ENCODE measurements at places on chromosomes 11 and 22. TPM values are rescaled to one million over a fixed set of nuclear protein-coding genes. Genes with fewer than 3 reads are reported as not detected.
A peak's percentile ranks its signal among the peaks of the same experiment; 100 is the strongest.

DNA sequence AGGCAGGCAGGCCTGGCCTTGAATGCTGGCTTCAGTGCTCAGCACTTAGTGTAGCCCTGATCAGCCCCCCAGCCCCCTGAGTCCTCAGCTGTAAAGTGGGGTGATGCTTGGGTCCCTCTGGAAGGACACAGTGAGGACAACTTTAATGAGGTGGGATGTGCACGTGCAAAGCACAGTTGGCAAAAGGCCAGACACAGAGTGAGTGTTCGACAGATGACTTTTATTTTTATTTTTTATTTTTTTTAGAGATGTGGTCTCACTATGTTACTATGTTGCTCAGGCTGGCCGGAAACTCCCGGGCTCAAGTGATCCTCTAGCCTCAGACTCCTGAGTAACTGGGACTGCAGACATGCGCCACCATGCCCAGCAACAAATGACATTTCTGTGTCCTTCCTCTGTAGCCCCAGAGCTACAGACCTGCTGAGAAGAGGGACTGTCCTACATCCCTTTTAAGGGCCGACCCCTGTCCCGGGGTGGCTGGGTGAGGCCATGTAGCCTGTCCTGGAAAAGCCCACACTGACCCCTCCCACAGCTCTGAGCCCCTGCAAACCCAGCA is 6.9 kb upstream of the C11orf96 start:
- no peaks in the 10 kb centered on the region for H3K27me3 ChIP-seq
- no peak overlapping the region for H3K27ac ChIP-seq
- no peak overlapping the region for H3K4me3 ChIP-seq

DNA sequence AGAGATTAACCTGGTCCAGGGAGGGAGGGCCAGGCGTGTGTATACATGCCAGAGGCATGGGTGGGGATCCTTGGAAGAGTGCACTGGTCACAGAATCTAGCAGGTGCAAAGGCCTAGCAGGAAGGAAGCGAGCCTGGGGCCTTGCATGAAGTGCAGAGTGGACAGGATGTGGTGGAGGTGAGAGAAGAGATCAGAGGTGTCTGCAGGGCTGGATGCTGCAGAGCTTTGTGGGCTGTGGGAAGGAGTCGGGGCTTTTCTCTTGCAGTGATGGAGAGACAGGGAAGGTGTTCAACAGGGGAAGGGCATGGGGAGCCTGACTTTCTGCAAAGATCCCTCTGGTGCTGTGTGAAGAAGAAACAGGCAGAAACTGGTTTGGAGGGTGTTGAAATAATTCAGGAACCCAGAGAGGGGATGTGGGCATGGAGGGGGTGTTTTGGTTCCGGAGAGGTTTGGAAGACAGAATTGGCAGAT is 2.5 kb upstream of the TPST2 start:
- no peaks in the 10 kb centered on the region for H3K27me3 ChIP-seq
- peak; percentile 72 for DNase-seq
- H3K4me3 ChIP-seq, result peak overlapping the region; percentile 6

- no peak overlapping the region for H3K4me3 ChIP-seq
- H3K27ac ChIP-seq, result no peak overlapping the region
- no peaks in the 10 kb centered on the region for H3K27me3 ChIP-seq
- H3K4me1 ChIP-seq, result no peaks in the 10 kb centered on the region
- DNase-seq, result no peak
Measured at GRCh38 chr11:90589735-90590134, 366.9 kb upstream of the CHORDC1 start.

DNA sequence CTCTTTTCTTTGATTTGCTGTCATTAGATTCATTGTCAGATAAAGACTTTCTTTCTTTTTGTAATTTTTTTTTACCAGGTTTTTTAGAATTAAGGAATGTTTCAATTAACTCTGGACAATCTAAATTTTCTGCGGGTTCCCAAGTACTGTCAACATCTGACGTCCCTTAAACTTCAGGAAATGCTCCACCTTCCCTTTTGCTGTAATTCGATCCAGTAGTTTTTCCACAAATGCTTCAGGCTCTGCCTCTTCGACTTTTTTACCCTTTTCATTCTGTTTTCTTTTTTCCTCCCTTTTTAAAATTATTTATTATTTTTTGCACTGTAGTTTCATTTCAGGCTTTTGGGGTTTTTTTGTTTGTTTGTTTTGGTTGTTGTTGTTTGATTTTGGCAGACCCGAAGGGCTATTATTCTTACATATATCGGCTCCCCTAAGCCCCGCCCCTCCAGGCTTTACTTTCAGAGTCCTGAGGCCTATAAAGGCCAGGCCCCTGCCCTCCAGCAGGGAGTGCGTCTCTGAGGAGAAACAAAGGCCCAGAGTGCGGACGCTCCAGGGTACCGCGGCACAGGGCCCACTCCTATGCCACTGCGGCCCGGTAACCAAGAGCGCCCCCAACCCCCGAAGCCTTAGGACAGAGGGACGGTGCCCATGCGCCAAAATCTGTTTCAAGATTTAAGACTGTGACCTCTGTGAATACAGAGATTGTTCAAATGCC is 116.4 kb downstream of the TYR start:
- H3K36me3 ChIP-seq, result no peaks in the 10 kb centered on the region
- H3K4me3 ChIP-seq, result no peak overlapping the region
- no peaks in the 10 kb centered on the region for H3K27me3 ChIP-seq
- H3K4me1 ChIP-seq, result no peaks in the 10 kb centered on the region
- no peak overlapping the region for H3K27ac ChIP-seq

DNA sequence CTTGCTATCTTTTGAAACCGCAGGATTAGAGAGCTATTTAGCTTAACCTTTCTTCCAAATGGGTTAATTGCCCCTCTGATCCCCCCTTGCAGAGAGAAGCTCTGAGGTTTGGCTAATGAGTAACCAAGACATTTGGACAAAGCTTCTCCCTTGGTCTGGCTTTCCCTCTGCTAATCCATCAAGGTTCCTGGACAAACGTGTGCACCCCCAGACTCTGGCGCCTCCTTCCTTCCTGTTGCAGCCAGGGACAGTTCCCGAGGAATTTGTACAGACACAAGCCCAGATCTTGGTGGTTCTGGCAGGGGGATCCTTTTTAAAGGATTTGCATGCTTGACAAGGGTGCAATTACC is 1.6 kb downstream of the KIAA1671 start:
- H3K4me1 ChIP-seq, result no peaks in the 10 kb centered on the region
- H3K27me3 ChIP-seq, result peaks cover 4% of the 10 kb centered on the region
- H3K4me3 ChIP-seq, result no peak overlapping the region
- no peak for DNase-seq

GRCh38 chr22:39856588-39856987 is 37.0 kb downstream of the ENTHD1 start:
- no peak overlapping the region for H3K4me3 ChIP-seq
- H3K27ac ChIP-seq, result no peak overlapping the region
- DNase-seq, result no peak

DNA sequence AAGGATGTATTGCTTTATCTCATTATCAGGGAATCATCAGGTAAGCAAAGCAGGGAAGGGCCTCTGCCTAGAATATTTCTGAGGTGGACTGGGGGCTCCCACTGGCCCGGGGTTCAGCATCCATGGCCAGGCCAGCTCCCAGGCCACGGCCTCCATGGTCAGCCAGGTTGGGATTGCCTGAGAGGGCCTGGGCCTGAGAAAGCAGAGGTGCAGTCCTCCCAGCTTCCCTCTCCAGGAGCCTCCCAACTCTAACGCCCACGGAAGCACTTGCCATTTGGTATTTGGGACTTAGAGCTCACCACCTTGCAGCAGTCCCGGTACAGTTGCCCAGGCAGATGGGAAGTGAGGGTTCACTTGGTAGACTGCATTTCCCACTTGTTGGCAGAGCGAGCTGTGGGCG is 12.7 kb downstream of the DGAT2 start:
- H3K27ac ChIP-seq, result no peak overlapping the region
- H3K4me3 ChIP-seq, result no peak overlapping the region
- H3K4me1 ChIP-seq, result peaks cover 6% of the 10 kb centered on the region
- DNase-seq, result no peak

The USP28 gene
- 20.5 TPM for total RNA-seq

DNA sequence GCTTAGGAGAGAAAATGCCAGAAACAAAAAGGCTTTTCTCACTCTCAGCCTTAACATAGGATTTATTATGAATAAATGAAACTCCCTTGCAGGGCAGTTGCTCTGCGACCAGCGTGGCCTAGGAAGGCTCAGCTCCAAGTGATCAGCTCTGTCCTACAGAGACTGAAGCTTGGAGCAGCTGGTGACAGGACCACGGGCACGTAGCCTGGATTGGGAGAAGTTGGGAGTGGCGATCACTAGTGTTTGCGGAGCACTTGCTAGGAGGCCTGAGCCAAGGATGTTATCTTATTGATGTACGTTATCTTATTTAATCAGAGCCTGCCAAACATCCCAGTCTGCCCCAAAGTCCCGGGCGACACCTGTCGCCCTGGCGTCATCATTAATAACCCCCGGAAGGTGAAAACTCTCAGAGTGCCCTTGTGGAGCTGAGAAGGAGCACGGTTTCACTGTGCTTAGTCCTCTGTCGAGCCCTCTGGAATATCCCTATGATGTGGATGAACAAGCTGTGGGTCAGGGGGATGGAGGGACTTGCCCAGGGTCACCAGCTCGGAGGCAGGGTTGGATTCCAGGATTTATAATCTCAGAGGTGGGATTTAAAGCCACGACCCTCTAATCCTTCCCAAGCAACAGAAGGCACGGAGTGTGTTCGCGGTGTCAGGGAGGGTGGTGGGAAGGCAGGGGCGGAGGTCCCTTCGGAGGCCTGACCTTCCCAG is 40.8 kb upstream of the SMIM38 start:
- H3K27ac ChIP-seq, result no peak overlapping the region
- no peaks in the 10 kb centered on the region for H3K27me3 ChIP-seq
- H3K4me1 ChIP-seq, result no peaks in the 10 kb centered on the region

DNA sequence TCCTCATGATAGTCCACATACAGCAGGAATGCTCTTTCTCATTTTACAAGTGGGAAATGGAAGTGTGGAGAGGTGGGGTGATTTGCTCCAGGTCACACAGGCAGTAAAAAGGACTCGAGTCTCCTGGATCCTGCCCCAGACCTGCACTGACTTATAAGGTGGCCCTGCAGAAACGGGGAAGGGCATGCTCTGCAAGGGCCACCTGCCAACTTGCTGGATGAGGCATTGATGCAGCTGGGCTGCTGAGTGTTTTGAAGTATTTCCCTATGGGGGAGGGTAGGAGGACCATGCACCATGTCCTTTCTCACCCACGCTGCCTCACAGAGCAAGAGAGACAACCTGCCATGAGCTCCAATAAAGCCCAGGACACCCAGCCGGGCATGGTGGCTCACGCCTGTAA is 36.9 kb downstream of the OR6Q1 start:
- no peaks in the 10 kb centered on the region for H3K36me3 ChIP-seq
- H3K27ac ChIP-seq, result no peak overlapping the region
- H3K4me1 ChIP-seq, result no peaks in the 10 kb centered on the region
- H3K27me3 ChIP-seq, result no peaks in the 10 kb centered on the region

GRCh38 chr11:117145393-117145761 is 1.3 kb downstream of the PAFAH1B2 start:
- H3K27ac ChIP-seq, result peak overlapping the region; percentile 80
- DNase-seq, result no peak
- H3K36me3 ChIP-seq, result peaks cover 3% of the 10 kb centered on the region
- no peaks in the 10 kb centered on the region for H3K27me3 ChIP-seq
- peaks cover 7% of the 10 kb centered on the region for H3K4me1 ChIP-seq

The LMNTD2 gene
- 2.8 TPM for total RNA-seq

The ARFGAP3 gene
- 31.3 TPM for total RNA-seq

The STK33 gene
- total RNA-seq, result 20.0 TPM

- no peaks in the 10 kb centered on the region for H3K27me3 ChIP-seq
- no peaks in the 10 kb centered on the region for H3K36me3 ChIP-seq
- no peaks in the 10 kb centered on the region for H3K4me1 ChIP-seq
- no peak for DNase-seq
- H3K27ac ChIP-seq, result no peak overlapping the region
- H3K4me3 ChIP-seq, result no peak overlapping the region
Measured at GRCh38 chr11:85779956-85780640, 30.8 kb downstream of the SYTL2 start.

- H3K27me3 ChIP-seq, result no peaks in the 10 kb centered on the region
- no peak overlapping the region for H3K4me3 ChIP-seq
- H3K4me1 ChIP-seq, result no peaks in the 10 kb centered on the region
- no peak for DNase-seq
Measured at GRCh38 chr11:73236205-73236765, 18.2 kb downstream of the P2RY2 start.

The LGALS12 gene
- not detected for total RNA-seq

DNA sequence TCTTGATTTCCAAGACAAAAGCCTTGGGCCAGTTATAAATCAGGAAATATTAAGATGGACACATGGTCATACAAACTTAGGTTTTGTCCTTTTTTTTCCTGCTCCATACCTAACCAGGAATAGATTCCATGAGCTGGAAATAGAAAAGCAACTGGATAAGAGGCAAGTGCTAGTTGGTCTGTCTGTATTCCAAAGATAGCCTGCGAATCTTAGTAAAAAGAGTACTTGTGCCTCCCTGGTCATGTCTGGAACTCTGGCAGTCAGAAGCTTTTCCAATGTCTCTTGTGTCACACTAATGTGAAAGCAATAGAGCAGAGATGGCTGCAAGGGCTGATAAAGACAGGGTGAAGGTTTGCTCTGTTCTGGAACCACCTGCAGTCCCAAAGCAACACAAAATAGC is 590.2 kb upstream of the ANO5 start:
- no peak for DNase-seq
- no peak overlapping the region for H3K4me3 ChIP-seq
- no peaks in the 10 kb centered on the region for H3K4me1 ChIP-seq
- no peaks in the 10 kb centered on the region for H3K36me3 ChIP-seq
- H3K27me3 ChIP-seq, result no peaks in the 10 kb centered on the region
- H3K27ac ChIP-seq, result no peak overlapping the region

DNA sequence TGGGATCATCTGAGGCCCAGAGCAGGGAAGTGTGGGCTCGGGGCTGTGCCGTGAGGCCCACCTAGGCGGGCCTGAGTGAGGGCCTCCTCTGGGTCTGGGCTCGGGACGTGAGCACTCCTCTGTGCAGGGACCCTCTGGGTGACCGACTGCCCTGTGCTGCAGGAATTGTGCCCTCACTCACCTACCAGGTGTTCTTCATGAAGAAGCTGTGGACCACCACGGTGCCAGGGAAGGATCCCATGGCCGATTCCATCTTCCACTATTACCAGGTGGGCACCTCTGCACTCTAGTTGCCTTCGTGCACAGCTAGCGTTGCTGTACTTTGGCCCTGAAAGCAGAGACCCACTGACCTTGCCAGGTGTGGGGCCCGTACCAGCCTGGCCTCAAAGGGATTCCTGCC is 80.5 kb downstream of the MYO7A start:
- H3K4me1 ChIP-seq, result no peaks in the 10 kb centered on the region
- H3K4me3 ChIP-seq, result no peak overlapping the region
- H3K36me3 ChIP-seq, result no peaks in the 10 kb centered on the region

DNA sequence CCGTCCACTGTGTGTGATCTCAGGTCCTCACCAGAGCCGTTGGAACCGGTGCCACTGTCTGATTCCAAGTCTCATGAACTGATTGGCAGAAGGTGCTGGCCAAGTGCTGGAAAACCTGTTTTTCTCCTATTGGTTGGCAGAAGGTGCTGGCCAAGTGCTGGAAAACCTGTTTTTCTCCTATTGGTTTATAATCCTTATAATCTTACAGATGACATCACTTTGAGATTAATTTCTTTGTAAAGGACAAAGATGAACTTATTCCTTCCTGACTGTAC is 1106.3 kb downstream of the BRD1 start:
- no peak overlapping the region for H3K4me3 ChIP-seq
- H3K27me3 ChIP-seq, result no peaks in the 10 kb centered on the region
- no peak for DNase-seq
- no peaks in the 10 kb centered on the region for H3K36me3 ChIP-seq
- H3K4me1 ChIP-seq, result no peaks in the 10 kb centered on the region

GRCh38 chr11:48058788-48059187 is 78.4 kb downstream of the PTPRJ start:
- H3K27ac ChIP-seq, result no peak overlapping the region
- no peak for DNase-seq
- H3K4me1 ChIP-seq, result peaks cover 47% of the 10 kb centered on the region
- 0 out of 2 replicates have a peak, but pooled peaks cover 4% of the 10 kb centered on the region for H3K36me3 ChIP-seq
- H3K4me3 ChIP-seq, result no peak overlapping the region
- no peaks in the 10 kb centered on the region for H3K27me3 ChIP-seq

Measured in GM12878 (cell line).